ENCODE measurements at places on chromosomes 7 and 10. TPM values are rescaled to one million over a fixed set of nuclear protein-coding genes. Genes with fewer than 3 reads are reported as not detected.

DNA sequence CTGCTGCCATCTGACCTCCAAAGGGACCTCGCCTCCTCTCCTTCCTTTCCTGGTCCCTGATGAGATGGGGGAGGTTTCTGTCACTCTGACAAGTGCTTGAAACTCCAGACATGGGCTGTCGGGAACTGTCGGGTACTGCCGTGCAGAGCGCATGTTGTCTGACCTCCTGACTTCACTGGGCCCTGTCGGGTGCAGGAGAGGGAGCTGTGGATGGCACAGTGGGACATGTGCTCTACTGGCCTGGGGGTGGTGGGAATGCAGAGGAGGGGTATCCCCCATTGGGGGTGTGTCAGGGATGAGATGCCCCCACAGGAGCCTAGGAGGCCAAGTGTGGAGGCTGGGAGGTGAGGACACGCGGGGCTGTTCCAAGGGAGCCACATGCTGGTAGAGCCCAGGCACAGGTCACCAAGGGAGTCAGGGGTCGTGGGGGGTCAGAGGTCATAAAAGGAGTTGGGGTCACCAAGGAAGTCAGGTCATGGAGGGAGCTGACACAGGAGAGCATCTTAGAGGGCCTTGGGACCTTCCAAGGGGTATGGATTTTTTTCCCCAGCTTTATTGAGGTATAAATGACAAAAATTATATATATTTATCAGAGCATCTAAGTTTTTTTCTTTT, 30.9 kb downstream of the TMEM120A start:
- H3K4me1 ChIP-seq = no peaks in the 10 kb centered on the region
- no peak overlapping the region for H3K27ac ChIP-seq
- no peak overlapping the region for H3K4me3 ChIP-seq
- DNase-seq = no peak
- no peaks in the 10 kb centered on the region for H3K27me3 ChIP-seq

The GPER1 gene
- not detected for total RNA-seq

- no peaks in the 10 kb centered on the region for H3K27me3 ChIP-seq
- no peak for DNase-seq
- H3K4me1 ChIP-seq = no peaks in the 10 kb centered on the region
- no peak overlapping the region for H3K27ac ChIP-seq
- H3K4me3 ChIP-seq = no peak overlapping the region
Observed at GRCh38 chr10:111360260-111360925, 283.6 kb downstream of the ADRA2A start.

The PLCE1 gene
- 0.02 TPM for total RNA-seq

GRCh38 chr10:78290131-78290750, 256.6 kb downstream of the RPS24 start:
- no peaks in the 10 kb centered on the region for H3K4me1 ChIP-seq
- H3K4me3 ChIP-seq = no peak overlapping the region
- H3K27ac ChIP-seq = no peak overlapping the region
- no peaks in the 10 kb centered on the region for H3K36me3 ChIP-seq

DNA sequence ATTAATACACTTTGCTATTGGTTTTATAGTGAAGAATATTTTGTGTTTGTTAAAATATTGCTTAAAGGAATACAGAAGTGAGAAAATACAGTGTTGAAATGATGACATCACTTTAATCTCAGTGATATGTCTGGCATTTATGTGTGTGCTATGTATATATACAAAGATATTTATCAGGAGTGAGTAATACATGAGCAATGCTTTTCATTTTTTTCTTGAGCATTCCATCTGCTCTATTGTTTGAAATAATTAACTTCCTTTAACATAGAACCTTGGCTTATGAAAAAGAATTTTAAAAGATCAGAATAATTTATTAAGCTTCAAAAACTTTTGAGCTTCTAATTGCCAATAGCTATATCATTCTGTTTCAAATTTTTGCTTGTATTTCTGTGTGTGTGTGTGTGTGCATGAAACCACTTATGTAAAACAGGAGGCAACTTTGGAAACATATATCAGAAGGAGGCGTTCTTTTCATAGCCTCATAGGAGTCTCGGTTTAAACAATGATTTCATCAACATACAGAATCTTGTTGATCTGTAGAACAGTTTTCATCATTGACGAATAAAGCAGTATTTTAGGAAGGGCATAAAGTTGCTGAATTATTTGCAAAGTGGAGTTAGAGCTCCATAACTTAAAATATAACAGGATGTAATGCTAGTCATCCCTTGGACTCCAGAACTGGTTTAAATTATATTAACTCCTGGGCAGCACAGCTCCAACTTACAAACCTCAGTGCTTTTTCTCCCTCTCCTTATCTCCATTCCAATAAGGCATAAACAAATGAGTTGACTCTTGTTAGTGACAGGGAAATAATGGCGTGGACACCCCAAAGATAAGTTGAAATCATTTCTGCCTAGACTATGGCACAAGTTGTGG, 228.4 kb upstream of the DGKB start:
- H3K36me3 ChIP-seq = no peaks in the 10 kb centered on the region
- H3K27ac ChIP-seq = no peak overlapping the region
- no peaks in the 10 kb centered on the region for H3K4me1 ChIP-seq
- no peak overlapping the region for H3K4me3 ChIP-seq
- no peaks in the 10 kb centered on the region for H3K27me3 ChIP-seq

Measured in K562 (cell line).